ENCODE measurements at places on chromosomes 16 and 17. TPM values are rescaled to one million over a fixed set of nuclear protein-coding genes. Genes with fewer than 3 reads are reported as not detected.

- DNase-seq: no peak
These were observed 332.8 kb downstream of the MAF start for GRCh38 chr16:79267781-79268180.

GRCh38 chr17:4858068-4858881, 25.1 kb downstream of the MINK1 start:
- peak; percentile 77 for DNase-seq

- DNase-seq: no peak
These were observed 29.4 kb upstream of the PMFBP1 start for GRCh38 chr16:72201387-72201786.

- DNase-seq: no peak
These were observed 218.0 kb upstream of the CNTNAP4 start for GRCh38 chr16:76059186-76059585.

GRCh38 chr17:3983606-3984484, 19.6 kb upstream of the ATP2A3 start:
- no peak for DNase-seq

DNA sequence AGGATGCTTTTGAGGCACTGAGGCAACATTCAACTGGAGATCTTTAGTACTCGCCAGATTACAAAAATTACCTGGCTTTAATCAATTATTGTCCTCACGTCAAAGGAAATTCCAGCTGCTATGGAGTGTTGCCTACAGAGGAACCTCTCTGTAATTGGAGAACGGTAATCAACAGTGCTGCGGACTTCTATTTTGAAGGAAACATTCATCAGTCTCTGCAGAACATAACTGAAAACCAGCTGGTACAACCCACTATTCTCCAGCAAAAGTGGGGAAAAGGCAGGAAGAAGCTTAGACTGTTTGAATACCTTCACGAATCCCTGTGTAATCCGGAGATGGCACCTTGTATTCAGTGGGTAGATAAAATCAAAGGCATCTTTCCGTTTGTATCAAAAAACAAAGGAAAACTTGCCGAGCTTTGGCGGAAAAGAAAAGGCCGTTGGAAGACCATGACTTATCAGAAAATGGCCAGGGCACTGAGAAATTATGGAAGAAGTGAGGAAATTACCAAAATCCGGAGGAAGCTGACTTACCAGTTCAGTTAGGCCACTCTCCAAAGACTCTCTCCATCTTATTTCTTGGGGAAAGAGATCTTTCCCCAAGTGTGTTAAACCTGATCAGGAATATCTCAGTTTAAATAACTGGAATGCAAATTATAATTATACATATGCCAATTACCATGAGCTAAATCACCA, 3.0 kb downstream of the SLC35G3 start:
- no peak for DNase-seq

DNA sequence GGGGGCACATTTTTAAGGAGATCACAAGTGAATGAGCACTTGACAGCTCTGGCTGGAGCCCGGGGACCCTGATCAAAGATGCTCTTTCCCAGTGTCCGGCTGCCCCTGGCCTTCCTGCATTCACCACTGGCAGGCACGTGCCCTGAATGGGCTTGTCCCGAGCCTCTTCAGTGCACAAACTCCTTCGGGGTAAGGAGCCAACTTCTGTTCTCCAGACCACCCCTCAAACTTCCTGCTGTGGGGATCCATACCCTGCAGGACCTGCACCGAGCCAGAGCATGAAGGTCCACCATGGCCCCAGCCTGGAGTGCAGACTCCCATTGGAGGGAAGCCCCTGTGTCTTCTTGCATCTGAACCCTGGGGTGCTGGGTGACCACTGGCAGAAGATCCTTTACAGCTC, 9.8 kb upstream of the SLC12A3 start:
- no peak for DNase-seq

- no peak for DNase-seq
These were observed 169.9 kb downstream of the SPECC1 start for GRCh38 chr17:20179041-20179440.

The CSH1 gene
- 0.71 TPM for total RNA-seq

GRCh38 chr16:76235426-76235825, 41.8 kb upstream of the CNTNAP4 start:
- DNase-seq: peak; percentile 65

The MARCHF10 gene
- 61.5 TPM for total RNA-seq

- no peak for DNase-seq
These were observed 672.4 kb downstream of the CDH11 start for GRCh38 chr16:64449506-64449905.

The PARD6A gene
- total RNA-seq: 30.0 TPM

The RHBDL1 gene
- total RNA-seq: 8.5 TPM

GRCh38 chr17:33324736-33325135, 31.6 kb upstream of the ASIC2 start:
- DNase-seq: no peak

The GRAP gene
- total RNA-seq: 5.3 TPM

The SLC5A10 gene
- total RNA-seq: 1.1 TPM

DNA sequence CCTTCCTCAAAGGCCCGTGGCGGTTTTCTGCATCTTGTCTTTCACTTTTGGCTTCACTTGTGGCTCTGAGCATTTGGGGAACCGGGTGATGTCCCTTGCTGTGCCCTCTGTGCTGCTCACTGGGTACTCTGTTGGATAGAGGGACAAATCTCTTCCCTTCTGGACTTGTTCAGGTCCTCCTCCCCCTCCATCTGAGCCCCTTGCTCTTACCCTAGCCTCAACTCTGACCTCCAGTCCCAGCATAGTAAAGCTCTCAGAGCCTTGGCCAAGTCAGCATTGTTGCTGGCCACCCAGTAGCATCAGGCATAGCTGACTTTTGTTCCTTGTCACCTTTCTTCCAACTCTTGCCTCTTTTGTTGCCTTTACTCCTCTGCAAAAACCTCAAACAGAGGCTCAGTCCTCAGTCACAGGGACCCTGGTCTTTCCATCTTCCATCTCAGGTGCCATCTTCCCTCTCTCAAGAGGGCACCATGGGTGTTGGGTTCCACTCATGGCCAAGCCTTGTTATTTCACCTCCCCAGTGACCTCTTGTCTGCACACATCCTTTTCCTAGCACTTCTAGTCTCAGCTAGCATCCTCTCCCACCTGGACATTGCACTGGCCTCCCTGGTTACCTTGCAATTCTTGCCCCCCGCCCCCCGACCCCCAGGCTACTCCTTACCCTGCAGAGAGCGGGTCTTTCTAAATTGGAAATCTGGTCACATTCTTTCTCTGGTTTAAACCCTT, 393 bp upstream of the PSMB10 start:
- no peak for DNase-seq

DNA sequence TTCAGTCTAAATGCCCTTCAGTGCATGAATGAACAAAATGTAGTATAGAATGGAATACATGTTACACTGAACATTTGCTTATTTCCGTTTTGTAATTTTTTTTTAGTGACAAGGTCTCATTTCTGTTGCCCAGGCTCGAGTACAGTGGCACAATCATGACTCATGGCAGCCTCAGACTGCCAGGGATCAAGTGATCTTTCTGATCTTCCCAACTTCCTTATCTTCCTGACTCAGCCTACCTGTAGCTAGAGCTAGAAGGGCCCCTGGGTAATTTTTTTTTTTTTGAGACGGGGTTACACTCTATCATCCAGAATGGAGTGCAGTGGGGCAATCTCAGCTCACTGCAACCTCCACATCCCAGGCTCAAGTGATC, 7.3 kb upstream of the SLX4 start:
- no peak for DNase-seq

DNA sequence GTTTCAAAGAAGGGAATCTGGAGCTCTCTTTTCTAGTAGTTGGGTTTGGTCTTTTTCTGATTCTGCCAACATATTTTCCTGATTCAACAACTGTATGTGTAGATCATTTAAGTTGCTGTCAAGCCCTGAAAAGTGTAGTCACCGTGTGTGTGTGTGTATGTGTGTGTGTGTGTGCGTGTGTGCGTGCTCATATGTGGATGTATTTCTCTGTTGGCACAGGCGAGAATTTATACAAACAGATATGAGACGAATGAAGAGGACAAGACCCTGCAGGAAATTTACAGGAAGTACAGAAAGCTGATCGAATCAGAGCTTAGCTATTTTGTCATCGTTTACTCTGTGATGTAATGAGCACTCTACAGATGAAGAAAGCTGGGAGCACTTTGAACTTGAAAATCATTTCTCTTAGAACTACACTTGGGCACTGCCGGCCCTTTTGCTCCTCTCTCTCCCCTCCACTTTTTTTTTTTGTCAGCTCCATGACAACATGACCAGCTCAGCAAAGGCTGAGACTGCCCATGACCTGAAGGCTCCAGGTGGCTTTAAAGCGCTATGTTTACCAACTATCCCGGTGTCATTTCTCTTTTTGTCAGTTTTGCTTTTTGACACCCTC, 11.2 kb downstream of the FBXO39 start:
- no peak for DNase-seq

GRCh38 chr17:46056800-46057304, 57.8 kb downstream of the STH start:
- no peak for DNase-seq

GRCh38 chr17:80791758-80792284, 199.8 kb upstream of the CHMP6 start:
- peak; percentile 51 for DNase-seq

The TBC1D3 gene
- not detected for total RNA-seq

The TMC6 gene
- total RNA-seq: 18.0 TPM

GRCh38 chr17:79188048-79188447, 113.4 kb downstream of the ENGASE start:
- peak; percentile 42 for DNase-seq

DNA sequence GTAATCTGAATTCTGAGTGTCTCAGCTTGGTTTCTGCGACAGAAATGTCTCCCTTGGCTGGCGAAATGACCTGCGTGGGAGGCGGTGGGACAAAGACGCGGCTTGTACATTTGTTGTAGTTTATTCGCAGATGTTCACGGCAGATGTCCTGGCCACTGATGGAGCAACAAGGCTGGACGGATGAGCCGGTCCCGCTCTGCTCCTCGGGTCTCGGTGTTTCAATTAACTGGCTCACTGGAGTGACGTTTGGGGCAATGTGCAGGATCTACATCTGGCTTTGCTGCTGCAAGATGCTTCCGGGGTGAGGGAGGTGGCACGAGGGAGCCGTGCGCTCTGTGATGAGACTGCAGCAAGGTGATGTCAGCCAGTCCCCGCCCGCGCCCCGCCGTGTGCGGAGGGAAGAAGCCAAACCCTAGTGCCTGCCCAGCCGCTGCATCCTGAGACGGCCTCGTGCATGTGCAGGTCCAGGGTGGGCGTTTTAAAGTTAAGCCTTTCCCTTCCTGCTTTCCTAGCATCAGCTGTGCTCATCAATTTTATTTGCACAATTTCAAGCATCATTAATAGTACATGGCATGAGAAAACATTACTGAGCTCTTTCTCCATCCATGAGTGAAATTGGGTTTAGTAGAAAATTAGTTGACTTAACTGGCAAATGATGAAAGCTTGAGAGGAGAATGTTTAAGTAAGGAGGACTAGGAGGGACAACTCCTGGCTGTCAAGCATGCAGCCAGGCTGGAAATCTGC, 44.4 kb downstream of the MGAT5B start:
- no peak for DNase-seq

The CCL17 gene
- 0.81 TPM for total RNA-seq

GRCh38 chr16:86616906-86617305, 38.6 kb downstream of the FOXL1 start:
- DNase-seq: no peak

The DNAH9 gene
- total RNA-seq: 15.4 TPM

DNA sequence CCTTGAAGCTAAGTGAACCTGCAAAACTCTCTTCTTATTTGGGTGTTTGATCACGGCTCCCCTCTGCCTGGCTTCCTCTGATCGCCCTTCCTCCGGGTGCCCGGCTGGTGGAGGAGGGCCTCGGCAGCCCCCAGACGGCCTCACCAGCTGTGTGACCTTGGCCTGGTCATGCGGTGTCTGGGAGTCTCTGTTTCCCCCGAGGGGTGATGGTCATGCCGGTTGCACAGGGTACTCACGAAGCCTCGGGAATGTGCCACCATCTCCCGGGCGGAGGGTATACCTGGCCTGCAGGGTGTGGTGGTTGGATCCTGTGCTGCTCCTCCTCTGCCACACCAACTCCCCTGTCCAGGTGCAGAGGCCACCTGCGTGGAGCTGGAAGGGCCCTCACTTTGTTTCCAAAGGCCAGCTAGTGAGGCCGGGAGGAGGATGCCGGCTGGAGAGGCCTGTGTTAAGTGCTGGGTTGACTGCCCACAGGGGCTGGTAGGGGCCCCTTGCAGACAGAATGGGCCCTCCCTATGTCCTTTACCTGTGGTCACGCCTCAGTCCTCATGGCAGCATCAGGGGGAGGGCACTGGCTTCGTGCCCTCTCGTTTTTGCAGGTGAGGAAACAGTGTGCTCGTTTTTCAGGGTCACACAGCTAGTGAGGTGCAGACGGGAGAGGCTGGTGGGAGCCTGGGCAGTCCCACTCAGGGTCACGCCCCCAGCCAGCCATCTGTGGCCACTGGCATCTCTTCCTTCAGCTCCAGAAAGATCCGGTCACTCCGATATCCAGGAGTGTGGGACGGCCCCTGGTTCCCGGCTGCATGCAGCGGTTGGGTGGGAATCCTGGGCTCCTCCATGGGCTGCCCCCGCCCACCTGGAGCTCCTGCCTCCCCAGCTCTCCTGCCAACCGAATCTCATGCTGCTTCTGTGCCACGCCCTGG, 148.5 kb upstream of the GSE1 start:
- DNase-seq: peak; percentile 81

The SMTNL2 gene
- total RNA-seq: 4.3 TPM

DNA sequence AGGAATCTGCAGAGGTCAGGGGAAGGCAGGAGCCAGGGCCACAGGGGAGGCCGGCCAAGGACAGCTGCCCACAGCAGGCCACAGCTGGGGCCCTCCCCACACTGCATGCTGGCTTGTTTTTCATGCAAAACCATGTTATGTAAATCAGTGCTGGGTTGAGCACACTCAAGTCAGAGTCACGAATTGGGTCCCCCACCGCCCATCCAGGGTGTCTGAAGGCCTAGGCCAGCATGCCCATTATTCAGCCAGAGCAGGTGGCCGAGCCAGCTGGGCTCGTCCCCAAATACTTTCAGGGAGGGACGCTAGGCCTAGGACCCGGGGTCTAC, 51.2 kb upstream of the TOB1 start:
- DNase-seq: no peak

The PRAC2 gene
- total RNA-seq: 2.6 TPM

DNA sequence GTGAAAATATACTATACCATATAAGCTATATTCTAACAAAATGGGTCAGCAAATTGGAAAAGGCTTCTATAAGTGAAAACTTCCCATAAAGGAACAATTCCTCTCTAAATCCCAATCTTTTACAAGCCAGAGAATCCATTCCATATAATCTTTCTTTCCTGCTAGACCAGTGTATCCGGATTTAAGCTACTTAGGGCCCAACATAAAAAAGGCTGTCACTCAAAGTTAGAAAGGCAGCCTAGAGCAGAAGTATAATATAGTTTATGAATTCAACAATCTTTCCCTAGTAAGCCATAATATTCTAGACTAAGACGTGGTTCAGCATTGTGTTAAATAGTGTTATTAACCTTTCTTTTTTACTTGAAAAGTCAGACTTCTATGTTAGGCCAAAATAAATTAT, 93.0 kb downstream of the SKAP1 start:
- DNase-seq: no peak

Data from testis (tissue), 5 donors.